ENCODE measurements at places on chromosomes 7 and 10. TPM values are rescaled to one million over a fixed set of nuclear protein-coding genes. Genes with fewer than 3 reads are reported as not detected.

Gene CRYGN
- not detected for total RNA-seq

- DNase-seq = no peak
Measured at GRCh38 chr10:5538446-5538845, 13.7 kb downstream of the CALML3 start.

Gene FAM204A
- 55.6 TPM for total RNA-seq

Gene ZNF783
- total RNA-seq = 25.0 TPM

DNA sequence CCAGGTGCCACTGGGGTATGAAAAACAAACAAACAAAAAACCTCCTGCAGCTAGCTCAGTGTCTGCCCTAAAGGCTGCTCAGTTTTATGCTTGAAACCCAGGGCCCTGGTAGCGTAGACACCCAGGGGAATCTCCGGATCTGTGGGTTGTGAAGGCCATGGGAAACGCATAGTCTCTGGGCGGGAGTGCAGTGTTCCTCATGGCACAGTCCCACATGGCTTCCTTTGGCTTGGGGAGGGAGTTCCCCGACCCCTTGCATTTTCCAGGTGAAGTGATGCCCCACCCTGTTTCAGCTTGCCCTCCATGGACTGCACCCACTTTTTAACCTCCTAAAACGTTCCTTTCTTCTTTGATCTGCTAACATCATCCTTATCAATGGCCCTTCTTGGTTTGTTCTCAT is 56.0 kb downstream of the AHR start:
- DNase-seq = no peak

GRCh38 chr10:21379143-21379542 is 146.3 kb downstream of the SKIDA1 start:
- no peak for DNase-seq

- DNase-seq = no peak
Measured at GRCh38 chr7:84629216-84629615, 434.6 kb upstream of the SEMA3A start.

Gene PNLIPRP1
- total RNA-seq = not detected

DNA sequence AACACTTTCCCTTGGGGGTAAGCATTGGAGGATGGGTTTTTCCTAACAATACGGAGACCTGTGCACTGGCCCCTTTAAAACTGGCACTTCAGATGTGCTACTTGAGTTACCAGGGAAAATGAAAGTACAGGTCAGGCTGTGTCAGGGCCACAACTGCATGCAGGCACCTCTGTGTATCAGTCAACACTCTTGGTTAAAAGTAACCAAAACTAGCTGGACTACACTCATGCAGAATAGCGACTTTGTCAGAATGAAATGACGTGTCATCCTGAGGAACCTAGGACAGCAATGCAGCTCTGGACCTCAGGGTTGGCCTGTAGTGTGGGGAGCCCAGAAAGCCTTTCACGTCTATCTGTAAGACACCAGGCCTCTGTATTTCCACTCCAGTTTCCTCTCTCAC is 33.8 kb upstream of the SMKR1 start:
- no peak for DNase-seq

DNA sequence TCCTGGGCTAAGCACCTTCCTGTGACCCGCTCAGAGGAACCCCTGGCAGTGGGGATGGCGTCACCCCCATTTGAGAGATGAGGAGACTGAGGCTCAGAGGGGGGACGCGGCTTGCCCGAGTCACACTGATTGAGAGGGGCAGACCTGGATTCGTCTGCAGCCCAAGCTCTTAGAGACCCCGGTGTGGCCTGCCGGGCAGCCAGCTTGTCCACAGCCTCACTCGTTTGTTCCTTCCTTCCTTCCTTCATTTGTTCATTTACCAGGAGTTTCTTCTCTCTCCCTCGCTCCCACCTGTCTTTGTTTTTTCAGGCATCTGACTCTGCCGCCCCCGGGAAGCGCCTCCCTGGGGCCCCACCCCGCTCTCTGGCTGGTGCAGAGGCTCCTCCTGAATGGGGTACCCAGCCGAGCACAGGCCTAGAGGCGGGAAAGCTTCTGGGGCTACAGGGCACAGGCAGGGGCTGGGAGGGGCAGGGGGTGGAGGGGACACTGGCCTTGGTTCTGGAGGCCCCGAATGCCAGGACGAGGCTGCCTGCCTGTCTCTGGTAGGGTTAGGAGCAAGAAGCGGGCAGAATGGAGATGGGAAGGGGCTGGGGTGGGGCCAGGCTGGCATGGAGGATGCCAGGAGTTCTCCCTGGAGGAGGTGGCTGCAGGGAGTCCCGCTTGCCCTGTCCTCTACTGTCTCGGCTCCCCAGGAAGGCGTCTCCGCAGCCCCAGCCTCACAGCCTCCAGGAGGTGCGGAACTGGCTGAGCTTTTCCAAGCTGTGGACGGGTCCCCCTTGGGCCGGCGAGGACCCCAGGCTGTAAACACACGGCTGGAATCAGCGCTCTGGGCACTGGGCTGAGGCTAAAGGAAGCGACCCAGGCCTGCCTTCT is 91.6 kb downstream of the UNCX start:
- DNase-seq = no peak

DNA sequence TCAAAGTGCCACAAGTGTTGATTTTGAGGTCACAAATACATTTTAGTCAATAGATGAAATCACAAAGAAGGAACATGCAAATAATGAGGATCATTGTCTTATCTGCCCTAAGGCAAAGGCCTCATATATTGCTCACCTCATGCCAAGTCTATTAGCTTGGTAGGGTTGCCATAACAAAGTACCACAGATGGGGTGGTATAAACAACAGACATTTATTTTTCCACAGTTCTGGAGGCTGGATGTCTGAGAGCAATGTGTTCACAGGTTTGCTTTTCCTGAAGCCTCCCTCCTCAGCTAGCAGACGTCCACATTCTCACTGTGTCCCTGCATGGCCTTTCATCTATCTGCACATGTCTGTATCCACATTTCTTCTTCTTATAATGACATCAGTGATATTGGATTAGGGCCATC is 59.6 kb downstream of the RELN start:
- DNase-seq = no peak

- no peak for DNase-seq
Measured at GRCh38 chr10:92826504-92826903, 21.8 kb upstream of the EXOC6 start.

Gene SLC26A3
- not detected for total RNA-seq

DNA sequence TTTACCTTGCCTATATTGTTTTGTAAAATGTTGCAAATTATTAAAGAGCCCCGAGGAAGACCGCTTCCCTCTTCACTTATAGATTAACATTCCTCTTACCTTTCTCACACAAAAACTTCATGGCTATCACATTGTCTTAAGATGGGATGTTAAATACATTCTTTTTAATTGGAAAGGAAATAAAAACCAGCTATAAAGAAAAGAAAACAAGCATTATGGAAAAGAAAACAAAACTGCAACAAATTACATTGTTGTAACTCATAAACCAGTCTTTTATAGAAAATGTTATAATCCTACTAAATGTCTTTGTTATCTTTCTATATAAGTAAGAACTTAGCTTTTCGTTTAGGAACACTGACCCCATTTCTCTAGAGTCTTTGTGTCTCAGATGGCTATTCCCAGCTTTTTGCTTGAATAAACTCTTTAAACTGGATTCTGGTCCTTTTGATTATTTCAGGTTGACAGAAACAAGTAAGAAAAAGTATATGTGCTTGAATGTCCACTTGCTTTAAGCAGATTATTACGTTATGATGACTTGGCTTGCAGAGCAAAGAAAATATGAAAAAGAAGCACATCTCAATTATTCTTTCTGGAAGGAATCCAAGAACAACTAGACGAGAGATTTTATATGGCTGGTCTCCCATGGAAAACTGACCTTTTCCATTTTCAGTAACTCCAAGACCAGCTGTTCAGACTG is 128.2 kb downstream of the AKR1D1 start:
- no peak for DNase-seq

Gene IFIT1B
- total RNA-seq = not detected

DNA sequence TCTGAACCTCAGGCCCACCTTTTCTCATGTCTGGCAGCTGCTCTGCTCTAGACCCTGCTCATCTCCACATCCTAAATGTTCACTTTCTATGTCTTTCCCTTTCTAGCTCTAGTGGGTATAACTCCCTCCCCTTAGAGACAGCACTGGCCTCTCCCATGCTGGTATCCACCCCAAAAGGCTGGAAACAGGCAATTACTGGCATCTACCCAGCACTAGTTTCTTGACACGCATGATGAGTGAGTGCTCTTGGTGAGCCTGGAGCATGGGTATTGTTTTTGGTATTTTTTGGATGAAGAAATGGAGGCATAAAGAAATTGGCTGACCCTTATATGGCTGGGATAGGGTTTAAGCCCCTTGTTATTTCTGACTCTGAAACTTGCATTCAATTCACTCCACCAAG is 156.0 kb downstream of the EGFR start:
- DNase-seq = no peak

DNA sequence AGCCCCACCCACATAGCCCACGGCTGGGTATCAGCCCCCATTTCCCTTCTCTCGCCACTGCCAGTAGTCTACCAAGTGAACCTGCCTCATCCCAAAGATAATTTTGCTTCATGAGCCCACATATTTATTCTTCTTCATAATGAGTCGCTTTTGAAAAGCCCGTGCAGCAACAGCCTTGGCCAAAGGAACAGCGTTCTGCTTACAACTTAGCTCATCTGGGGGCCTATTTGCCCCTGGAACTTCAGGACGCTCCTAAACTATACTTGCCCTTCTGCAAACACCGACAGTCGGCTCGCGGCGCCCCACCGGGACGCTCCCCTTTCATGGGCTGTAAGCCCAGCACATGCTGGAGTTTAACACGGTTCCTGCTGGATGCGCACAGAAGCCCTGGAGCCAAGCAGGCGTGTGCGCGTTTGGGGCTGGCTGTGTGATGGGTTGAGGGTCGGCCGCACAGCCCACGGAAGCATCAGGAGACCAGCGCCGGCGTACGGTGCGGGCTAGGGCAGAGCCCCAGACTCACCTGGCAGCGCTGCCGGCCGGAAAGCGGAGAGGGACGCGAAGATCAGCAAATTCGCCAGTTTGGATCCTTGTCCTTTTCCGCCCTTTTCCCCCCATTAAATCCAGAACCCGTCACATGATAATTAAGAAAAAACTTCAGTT is 370 bp downstream of the TMEM60 start:
- DNase-seq = no peak

DNA sequence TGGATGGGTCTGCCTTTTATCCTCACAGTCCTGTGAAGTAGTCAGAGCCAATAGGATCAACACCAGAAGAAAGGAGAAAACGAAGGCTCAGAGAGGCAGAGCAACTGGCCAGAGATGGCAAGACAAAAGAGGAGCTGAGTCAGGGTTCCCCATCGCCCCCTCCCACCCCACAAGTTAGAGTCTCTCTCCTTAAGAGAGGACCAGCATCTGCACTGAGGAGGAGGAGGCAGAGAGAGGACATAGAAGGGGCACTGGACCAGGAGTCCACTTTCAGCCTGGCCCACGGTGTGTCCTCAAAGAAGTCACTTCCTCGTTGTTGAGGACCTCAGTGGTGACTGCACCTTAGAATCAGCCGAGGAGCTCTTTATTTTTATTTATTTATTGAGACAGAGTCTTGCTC is 11.6 kb downstream of the SPOCK2 start:
- DNase-seq = no peak

Gene TDRD1
- total RNA-seq = 0.11 TPM

- DNase-seq = no peak
Measured at GRCh38 chr10:108187408-108188012, 1023.0 kb upstream of the SORCS1 start.

GRCh38 chr10:124517461-124517860 is 55.8 kb downstream of the LHPP start:
- DNase-seq = no peak

Gene C10orf88
- total RNA-seq = 9.1 TPM

Gene MCMBP
- 99.4 TPM for total RNA-seq

GRCh38 chr7:74653686-74654181 is 3.8 kb upstream of the GTF2I start:
- DNase-seq = no peak

- DNase-seq = no peak
Measured at GRCh38 chr10:7903851-7904250, 85.5 kb downstream of the TAF3 start.

DNA sequence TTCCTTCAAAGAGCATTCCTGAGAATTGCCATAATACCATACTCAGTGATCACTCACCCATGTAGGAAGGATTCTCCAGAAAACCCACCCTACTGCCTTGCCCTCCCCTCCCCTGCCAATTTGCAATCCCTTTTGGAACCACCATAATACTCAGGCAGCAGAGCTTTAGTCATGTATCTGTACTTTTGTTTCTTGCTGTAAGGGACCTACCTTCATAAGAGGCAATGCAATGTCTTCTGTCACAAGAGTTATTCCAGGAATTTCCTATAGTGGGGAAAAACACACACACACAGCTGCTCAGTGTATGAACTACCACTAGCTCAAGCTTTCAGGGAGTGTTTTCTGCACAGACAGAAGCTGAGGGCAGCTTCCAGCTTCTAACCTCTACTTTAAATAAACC is 67.0 kb downstream of the GSAP start:
- no peak for DNase-seq

- no peak for DNase-seq
Measured at GRCh38 chr7:130929896-130930659, 196.1 kb upstream of the KLF14 start.

Gene OLAH
- not detected for total RNA-seq

DNA sequence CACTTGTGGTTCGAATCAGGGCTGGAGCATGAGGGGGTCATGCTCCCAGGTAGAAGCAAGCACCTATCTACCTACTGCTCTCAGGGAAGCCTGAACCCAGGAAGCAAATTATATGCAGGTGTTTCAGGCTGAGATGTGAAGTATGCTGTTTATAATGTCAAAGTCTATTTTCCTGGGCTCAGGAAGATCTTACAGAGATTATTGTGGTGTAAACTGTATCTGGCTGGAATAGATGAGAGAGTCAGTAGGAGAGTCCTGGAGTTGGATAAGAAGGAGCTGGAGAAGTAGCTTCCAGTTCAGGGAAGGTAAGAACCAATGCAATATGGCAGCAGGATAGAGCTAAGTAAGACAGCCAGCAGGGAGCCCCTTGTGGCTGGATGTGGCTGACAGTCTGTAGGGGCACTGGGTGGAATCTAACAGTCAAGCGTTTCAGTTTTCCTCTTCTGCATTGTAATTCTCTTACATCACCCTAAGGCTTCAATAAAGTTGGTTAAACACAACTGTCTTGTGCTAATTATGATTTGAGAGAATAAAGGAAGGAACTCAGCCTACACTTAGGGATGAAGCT is 105.9 kb upstream of the EEPD1 start:
- no peak for DNase-seq

GRCh38 chr7:7565746-7566650 is 686 bp upstream of the MIOS start:
- no peak for DNase-seq

Gene C10orf120
- not detected for total RNA-seq

- no peak for DNase-seq
Measured at GRCh38 chr7:136036336-136036735, 59.2 kb upstream of the MTPN start.

Data from activated T-helper 2 cell treated with anti-CD3 and anti-CD28 coated beads, Interferon-gamma antibody, Interleukin-2, Interleukin-4, amounts not matched to agents 10 μg/mL and 5 μg/mL and 100 μg/mL, durations not matched to agents 14 hours and 24 hours and 36 hours (primary cell).